ENCODE measurements at places on chromosomes 7 and 10. TPM values are rescaled to one million over a fixed set of nuclear protein-coding genes. Genes with fewer than 3 reads are reported as not detected.

- no peak for DNase-seq
Measured at GRCh38 chr10:119705434-119705831, 20.4 kb upstream of the INPP5F start.

- DNase-seq = peak; percentile 22
Measured at GRCh38 chr7:139108266-139109187, 993 bp downstream of the ZC3HAV1 start.

The MLXIPL gene
- 8.5 TPM for polyA plus RNA-seq

The HOGA1 gene
- 63.7 TPM for polyA plus RNA-seq
